ENCODE measurements at places on chromosomes 16 and 17.
A peak's percentile ranks its signal among the peaks of the same experiment; 100 is the strongest.

- no peak for DNase-seq
These were observed 176.8 kb downstream of the SLC39A11 start for GRCh38 chr17:72915625-72916081.

GRCh38 chr16:23699100-23699499 is 13.9 kb downstream of the ERN2 start:
- no peak for DNase-seq

DNA sequence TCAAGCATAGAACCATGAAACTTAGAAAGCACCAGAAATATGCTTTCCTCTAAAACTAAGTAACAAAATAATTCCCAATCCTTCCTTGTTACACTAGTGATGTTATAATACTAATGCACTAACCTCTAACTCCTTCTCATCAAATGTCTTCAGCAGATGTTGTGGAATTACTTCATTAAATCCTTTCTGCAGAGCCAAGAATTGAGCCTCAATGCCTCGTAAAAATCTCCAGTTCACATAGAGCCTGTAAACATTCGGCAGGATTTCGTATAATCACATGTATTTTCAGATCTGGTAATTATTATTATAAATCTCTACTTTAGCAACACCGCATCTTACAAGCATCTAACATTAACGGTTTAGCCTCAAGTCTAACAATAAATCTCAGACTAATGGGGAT is 44.7 kb downstream of the CEP95 start:
- no peak for DNase-seq

DNA sequence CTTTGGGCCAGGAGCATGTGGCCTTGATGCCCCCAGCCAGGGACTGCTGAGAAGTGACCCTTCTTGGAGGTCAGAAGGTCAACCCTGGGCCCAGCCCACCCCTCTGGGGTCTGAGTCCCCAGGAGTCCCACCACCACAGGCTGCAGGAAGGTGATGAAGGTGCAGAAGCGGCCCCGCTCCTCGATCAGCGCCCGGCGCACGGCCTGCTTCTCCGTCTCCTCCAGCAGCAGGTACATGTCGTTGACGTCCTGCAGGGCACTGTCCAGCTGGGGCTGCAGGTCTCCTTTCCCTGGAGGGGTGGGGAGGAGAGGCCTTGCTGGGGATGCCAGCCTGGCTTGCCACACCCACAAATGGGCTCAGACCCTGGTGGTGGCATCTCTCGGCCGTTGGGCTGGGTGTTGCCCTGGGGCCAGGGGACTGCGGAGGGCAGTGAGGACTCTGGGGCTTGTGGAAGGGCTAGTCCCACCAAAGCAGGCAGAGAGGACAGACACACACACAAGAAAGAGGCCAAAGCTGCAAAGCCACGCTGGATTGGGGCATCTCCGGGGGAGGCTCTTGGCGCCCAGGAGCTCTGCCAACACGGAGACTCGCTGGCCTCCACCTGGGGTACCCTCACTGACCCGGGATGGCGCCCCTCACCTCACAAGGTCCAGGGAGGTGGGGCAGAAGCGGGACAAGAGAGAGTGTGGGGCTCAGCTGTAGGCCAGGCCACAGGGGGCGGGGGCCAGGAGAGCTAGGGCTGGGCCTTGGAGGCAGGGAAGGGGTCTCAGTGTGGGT is 7.5 kb downstream of the MTSS2 start:
- DNase-seq = no peak

GRCh38 chr16:79595931-79596450 is 4.5 kb downstream of the MAF start:
- DNase-seq = no peak

DNA sequence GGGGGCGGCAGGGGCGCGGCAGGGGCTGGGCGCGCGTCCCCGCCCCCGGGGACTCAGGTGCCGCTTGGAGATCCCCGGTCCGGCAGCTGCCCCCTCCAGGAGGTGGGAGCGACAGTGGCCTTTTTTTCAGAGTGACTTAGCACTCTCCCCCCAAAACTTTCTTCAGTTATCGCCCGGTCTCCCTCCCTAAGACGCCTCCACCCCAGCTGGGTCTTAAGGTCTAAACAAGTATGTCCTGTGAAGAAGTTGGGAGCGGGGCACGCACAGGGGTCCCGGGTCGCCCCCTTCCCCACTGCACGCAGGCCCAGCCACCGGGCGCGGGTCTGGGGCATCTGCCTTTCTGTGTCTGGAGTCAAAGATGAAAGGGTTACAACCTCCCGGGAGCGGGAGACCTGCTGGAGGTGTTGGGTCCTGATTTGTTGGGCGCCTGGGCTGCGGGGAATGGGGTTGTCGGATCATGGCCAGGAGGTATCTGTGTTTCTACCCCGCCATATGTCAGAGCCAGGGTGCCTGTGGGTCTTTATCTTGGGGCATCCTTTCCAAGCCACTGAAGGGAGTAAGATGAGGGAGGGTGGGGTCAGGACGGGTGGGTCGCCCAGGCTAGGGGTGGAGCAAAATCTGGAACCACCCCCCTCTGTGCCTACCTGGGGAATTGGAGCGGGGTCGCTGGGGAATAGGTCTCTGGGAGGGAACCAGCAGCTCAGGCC is 757 bp downstream of the FMNL1 start:
- DNase-seq = no peak

GRCh38 chr16:1535391-1536291 is 2.2 kb downstream of the TMEM204 start:
- no peak for DNase-seq

DNA sequence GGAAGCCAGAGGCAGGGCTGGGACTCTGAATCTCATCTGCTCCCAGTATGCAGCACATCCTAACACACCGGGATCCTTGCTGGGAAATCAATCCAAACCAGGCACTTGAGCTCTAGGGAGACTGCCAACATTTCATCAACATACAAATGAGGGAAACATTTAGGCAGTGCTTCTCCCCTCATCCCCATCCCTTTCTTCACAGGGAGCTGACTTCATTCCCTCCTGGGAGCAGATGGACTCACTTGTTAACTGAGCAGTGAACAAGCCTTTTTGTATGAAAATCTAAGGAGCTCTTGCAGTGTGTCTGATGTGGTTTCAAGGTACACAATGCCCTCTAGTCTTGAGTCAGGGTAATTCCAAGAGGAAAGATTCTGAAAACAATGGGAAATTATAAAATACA is 96.3 kb downstream of the TMEM114 start:
- DNase-seq = no peak

DNA sequence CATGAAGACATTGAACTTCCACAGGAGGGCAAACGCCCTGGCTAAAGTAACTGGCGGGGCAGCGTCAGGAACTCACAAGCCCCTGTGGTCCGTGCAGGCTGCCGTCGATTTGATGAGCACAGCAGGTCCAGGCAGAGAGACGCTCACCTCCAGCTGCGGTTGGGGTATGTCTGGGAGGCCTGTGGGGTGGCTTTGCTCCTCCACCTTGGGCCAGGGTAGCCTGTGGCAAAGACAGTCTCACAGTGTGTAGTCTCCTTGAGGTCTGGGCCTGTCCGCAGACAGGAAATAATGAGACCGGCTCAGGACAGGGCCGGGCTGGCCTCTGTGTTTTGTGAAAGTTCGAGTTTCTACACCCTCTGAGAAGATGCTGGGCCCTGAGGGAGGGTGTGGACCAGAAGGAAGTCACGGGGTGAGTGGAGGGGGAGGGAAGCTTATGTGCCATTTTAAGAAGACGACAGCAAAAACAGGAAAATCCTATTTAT is 103.3 kb downstream of the METRNL start:
- DNase-seq = no peak

DNA sequence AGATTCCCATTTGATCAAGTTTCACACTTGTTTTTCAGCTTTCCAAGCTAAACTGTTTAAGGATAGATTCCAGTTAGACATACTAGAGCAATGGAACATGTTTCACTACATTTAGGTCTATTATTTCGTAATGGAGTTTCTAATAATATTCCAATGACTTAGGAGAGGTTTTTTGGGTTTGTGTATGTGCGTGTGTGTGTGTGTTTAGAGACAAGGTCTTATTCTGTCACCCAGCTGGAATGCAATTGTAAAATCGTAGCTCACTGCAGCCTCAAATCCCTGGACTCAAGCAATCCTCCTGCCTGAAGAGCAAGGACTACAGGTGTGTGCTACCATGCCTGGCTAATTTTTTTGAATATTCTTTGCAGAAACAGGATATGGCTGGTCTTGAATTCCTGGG is 426.3 kb downstream of the ZFHX3 start:
- DNase-seq = no peak

GRCh38 chr16:57409065-57409464 is 4.5 kb downstream of the CCL17 start:
- DNase-seq = no peak

DNA sequence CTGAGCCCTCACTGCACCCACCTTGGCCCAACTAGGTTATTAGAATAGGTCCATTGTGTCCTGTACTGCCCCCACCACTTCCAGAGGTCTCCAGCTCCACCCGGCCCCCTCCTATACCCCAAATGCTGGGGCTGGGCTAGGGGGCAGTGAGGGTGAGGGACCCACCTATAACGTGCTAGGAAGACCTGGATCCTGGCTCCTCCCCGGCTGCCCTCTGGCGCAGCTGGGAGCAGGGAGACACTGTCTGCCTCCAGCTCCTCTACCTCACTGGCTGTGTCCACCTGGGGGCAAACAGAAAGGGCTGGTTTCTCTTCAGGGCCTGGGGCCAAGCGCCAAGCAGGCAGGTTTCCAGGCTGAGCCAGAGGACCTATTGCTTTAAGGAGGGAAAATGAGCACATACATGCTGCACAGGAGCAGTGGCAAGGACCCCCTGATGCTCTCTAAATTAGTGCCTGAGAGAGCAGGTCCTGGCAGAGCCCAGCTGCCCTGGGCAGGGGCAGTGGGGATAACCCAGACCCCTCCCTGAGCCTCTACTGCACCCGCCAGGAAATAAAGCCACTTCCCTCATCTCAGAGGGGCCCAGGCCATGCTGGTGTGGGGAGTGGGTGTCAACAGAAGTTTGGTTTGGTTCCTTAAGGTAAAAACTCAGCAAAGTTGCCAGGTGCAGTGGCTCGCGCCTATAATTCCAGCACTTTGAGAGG is 12.2 kb downstream of the TSPOAP1 start:
- no peak for DNase-seq

DNA sequence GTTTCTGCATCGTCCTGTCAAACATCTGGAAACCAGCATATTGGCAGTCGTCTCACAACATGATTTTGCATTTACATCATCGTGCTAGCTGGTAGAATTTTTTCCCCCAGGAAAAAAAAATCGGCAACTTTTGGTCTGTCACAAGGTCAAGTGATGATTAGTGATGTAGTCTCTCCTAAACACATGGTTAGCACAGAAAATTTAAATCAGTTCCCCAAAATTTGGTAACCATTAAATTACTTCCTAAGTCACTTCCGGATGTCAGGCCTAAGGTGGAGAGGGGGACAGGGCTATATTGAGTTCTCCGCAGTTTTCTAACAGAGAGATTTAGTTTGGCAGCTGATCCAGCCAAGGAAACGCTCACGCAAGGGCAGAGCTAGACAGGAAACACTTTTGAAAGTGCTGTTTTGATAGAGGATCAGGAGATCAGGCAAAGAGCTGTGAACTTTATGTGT is 271.0 kb upstream of the TBX2 start:
- DNase-seq = no peak

DNA sequence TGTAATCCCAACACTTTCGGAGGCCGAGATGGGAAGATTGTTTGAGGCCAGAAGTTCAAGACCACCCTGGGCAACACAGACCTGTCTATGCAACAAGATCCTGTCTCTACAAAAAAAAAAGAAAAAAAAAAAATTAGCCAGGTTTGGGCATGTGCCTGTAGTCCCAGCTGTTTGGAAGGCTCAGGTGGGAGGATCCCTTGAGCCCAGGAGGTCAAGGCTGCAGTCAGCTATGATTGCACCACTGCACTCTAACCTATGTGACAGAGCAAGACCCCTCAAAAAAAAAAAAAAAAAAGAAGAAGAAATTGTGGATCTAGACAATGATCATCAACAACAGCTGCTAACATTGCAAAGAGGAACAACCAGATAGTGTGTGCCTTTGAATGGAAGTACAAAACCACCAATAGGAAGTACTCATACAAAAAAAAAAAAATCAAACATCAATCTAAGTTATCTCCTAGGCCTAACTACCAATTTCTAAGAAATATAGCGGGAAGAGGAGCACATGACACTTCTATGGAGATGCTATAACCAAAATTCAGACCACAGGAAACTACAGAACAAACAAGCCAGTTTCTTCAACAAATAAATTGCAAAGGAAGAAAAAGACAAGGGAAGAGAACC is 258.7 kb downstream of the MRTFB start:
- DNase-seq = no peak

- no peak for DNase-seq
These were observed 54.4 kb downstream of the BPTF start for GRCh38 chr17:67879662-67880061.

- peak; percentile 76 for DNase-seq
These were observed 201.0 kb upstream of the NLRP1 start for GRCh38 chr17:5785338-5785737.

DNA sequence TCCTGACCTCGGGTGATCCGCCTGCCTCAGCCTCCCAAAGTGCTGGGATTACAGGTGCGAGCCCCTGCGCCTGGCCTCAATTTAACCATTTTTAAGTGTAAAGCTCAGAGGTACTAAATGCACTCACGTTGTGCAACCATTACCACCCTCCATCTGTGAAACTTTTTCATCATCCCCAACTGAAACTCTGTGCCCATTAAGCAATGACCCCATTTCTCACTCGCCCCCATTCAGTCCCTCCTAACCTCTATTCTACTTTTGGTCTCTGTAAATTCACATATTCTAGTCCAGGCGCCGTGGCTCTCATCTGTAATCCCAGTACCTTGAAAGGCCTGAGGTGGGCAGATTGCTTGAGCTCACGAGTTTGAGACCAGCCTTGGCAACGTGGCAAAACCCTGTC is 8.3 kb upstream of the SPNS3 start:
- no peak for DNase-seq

DNA sequence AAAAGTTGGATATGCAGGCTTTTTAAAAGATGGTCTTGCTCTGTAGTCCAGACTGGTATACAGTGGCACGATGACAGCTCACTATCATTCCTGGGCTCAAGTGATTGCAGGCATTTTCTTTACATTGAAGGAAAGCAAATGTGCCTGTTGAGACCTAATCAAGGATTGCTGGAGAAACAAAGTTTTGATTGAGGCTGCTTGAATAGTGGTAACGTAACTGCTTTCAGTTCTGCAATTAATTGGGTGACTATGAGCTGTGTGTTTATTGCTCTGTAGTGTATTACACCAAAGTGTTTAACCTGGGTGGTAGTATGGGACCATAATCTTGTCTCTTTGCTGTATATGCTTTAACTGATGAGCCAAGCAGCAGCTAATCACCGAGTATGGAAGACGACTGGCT is 2.3 kb downstream of the UBB start:
- no peak for DNase-seq

DNA sequence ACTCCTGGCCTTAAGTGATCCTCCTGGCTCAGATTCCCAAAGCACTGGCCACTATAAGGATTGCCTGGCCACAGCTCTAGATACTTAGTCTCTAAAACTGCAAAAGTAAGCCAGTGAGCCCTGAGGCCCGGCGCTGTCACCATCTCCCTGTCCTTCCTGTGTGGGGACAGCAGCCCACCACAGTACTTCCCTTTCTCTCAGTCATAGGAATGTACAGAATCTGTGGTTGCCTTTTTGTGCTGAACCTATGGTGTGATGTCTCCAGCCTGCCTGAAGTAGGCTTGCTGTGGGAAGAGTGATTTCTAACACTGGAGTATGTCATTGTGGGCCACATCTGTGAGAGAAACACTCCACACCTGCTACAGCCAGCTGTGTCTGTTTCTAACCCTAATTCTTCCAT is 24.7 kb downstream of the NTAN1 start:
- DNase-seq = no peak

GRCh38 chr17:38898812-38899348 is 26.5 kb upstream of the LASP1NB start:
- no peak for DNase-seq

All from SJSA1 (cell line).